Sciatic nerve (tissue), 2 donors: ENCODE measurements at places on chromosomes 7 and 10. TPM values are rescaled to one million over a fixed set of nuclear protein-coding genes. Genes with fewer than 3 reads are reported as not detected.

The CYP26C1 gene
- total RNA-seq, result 0.85 TPM

The MRLN gene
- not detected for total RNA-seq

The NEUROD6 gene
- total RNA-seq, result not detected

The MUC12 gene
- not detected for total RNA-seq

The ZNF783 gene
- total RNA-seq, result 32.1 TPM

The VSTM4 gene
- total RNA-seq, result 16.4 TPM

The SYT15 gene
- 17.1 TPM for total RNA-seq

The TRDMT1 gene
- total RNA-seq, result 13.2 TPM

The TMEM140 gene
- 29.4 TPM for total RNA-seq

The SPDYE11 gene
- total RNA-seq, result not detected

The PDZD8 gene
- 55.2 TPM for total RNA-seq

The C10orf105 gene
- total RNA-seq, result 0.53 TPM

The FEZF1 gene
- not detected for total RNA-seq

The UNCX gene
- total RNA-seq, result not detected

The DNAJC1 gene
- total RNA-seq, result 26.4 TPM

The MSANTD7 gene
- 7.8 TPM for total RNA-seq

The SVOPL gene
- total RNA-seq, result not detected

The TUBB8 gene
- not detected for total RNA-seq

The AKR1C8 gene
- total RNA-seq, result 0.94 TPM

The CFAP43 gene
- total RNA-seq, result 0.98 TPM

The HERC4 gene
- total RNA-seq, result 95.1 TPM
